HCT116 (cell line): ENCODE measurements at places on chromosomes 6 and 20.

DNA sequence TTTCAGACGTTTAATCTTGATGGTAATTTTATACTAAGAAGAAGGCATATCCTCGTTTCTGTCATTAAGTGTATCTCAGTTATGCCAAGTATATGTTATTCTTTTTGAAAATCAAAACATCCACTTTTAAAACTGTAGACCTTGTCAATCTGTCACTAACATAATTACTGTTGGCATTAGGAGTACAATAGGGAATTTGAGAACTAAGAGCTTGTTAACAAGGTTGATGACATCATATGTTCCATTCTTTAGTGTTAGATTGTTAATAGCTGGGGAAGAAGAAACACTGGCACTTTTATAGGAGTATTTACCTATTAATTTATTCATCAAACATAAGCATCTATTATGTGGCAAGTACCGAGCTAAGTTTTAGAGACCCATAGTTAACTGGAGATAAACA is 76.2 kb downstream of the MAP3K4 start:
- DNase-seq = no peak

GRCh38 chr20:288956-289692 is 1.4 kb downstream of the C20orf96 start:
- no peak for DNase-seq

GRCh38 chr6:158978757-158979156 is 21.2 kb downstream of the RSPH3 start:
- DNase-seq = no peak

DNA sequence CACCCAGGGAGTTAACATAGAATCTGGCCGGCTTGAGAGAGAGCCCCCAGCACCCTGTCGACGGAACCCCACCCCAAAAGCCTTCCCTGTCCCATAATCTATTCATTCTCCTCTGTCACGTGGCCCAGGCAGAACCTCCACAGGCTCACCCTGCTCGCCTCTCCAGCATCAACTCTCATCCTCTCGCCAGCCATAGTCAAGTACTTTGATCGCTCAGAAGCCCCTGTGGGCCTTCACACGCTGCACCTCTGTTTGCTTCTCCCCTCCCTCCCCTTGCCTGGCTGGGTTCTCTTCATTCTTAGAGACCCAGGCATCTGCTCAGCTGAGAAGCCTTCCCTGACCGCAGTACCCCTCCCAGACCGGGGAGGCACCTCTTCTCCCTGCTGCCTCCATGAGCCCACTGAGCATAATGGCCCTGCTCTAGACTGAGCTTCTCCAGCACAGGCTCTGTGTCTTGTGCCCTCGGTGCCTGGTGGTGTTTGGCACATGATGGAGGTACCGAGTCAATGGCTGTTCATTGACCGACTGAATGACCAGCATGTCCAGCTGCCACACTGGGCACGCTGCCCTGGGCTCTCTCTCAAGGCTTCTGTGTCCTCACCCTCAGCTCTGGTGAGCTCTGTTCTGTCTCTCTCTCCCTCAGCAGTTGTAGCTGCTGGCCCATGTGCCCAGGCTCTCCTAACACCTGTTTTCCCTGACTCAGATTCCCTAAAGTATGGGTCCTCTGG is 33.7 kb downstream of the PKIG start:
- no peak for DNase-seq

GRCh38 chr20:44494266-44494665 is 18.6 kb downstream of the TTPAL start:
- DNase-seq = no peak

- DNase-seq = no peak
Observed at GRCh38 chr20:22410556-22411130, 173.7 kb downstream of the FOXA2 start.

GRCh38 chr20:7848351-7848750 is 91.9 kb downstream of the HAO1 start:
- DNase-seq = no peak

DNA sequence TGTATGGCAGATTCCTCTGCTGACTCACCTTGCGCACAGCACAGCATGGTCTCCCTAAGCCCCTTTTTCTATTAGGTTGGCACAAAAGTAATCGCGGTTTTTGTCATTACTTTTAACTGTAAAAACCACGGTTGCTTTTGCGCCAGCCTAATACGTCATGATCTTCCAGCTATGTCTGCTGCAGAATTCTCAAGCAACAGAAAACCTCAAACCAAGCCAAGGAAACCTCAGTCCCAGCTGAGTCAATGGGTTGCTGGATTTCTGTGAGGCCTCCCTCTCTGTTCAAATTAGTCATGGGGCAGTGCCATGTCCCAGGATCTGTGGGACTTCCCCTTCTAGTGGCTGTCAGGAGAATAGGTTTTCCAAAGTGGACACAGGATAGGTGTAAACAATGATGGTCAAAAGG is 15.7 kb upstream of the ENPP1 start:
- no peak for DNase-seq

DNA sequence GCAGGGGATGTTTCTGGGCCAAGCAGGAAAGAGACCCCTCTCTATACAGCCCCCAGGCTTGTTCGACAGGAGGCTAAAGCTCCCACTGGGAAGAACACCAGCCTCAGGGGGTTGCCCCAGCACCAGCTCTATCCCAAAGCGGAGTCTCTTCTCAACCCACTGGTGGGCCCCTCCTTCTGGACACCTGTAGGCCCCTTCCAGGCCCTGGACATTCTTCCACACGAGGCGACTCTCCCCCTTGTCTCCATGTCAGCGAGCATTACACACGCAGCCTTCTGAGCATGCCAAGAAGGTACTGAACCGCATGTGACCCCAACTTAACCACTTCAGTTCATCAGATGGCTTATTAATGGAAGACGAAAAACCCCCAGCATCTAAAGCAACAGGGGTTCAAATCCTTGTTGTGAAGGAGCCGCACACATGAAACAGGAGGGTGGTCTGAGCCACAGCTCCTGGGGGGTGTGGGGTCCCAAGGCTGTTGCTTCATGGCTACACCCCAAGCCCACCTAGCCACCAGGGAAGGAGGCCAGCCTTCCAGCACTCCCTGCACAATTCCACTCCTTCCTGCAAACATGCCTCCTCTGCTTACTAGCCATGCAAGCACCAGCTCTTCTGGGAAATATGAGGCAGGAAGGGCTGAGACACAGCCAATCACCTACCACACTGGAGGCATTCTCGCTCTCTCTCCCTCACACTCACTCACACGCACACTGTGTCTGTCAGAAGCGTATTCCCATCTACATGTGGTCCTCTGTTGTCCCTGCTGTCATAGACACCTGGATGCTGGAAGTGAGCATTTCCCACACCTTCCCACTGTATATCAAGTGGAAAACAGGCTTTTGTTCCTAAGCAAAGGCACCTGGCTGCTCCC is 104.5 kb downstream of the NOL4L start:
- no peak for DNase-seq

DNA sequence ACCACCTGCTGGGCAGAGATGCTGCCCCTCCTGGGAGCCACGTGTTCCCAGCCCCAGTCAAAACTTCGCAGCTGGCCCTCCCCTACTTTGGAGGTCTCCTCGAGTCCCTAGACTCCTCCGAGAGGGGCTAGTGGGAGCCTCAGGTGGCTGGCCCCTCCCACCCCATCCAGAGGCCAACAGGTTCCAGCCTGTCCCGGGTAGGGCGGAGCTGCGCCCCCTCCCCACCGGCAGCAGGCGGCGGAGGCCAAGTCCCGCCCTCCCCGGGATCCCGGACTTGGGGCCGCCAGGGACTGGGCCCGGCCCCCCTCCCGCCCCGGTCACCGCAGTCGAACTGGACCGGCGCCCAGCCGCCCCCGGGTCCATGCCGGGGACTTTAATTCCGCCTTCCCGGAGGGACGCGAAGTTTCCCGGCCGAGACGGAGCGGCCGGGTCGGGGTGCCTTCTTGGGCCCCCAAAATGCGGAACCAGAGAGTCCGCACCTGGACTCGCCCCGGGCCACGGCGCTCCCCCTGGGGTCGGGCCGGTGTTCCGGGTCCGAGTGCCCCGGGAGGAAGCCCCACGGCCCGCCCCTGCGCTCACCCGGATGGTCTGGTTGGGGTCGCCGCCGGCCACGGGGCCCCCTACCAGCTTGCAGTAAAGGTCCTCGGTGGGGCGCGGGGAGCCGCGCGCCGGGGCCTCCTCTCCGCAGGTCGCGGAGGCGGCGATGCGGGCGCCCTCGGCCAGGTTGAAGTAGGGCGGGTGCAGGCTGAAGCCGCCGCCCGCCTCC is 559 bp downstream of the LAMA5 start:
- no peak for DNase-seq

DNA sequence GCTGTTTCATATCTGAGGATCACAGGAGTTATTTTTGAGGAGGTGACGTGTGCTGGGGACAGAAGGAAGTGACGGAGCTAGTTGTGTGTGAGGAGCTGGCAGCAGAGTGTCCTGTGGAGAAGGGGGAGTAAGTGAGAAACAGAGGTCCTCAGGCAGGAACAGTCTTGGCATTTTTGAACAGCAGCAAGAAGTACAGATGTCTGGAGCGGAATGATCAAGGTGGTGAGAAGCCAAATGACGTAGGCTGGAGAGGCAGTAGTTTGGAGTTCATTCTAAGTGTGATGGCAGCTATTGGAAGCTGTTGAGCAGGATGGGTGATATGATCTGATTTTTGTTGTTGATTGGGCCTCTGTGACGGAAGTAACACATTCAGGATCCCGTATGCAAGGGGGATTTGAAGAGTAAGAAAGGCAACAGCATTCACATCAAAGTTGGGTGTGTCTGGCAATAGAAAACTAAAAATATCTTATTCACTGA is 52.3 kb downstream of the SOBP start:
- no peak for DNase-seq

DNA sequence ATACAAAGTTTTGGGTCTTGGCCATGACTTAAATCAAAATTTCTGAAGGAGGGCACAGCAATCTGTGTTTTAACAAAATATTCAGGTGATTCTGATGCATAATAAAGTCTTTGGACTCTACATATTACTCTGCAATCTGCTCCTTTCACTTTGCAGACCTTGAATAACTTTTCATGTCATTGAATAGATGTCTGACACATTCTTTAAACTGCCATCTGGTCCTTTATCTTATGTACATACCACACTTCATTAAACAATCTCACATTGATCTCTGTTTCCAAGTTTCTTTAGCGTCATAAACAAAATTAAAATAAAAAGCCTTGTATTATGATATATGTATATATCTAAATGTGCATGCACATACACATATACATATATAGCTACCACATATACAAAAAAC is 831.2 kb downstream of the MAFB start:
- DNase-seq = no peak

DNA sequence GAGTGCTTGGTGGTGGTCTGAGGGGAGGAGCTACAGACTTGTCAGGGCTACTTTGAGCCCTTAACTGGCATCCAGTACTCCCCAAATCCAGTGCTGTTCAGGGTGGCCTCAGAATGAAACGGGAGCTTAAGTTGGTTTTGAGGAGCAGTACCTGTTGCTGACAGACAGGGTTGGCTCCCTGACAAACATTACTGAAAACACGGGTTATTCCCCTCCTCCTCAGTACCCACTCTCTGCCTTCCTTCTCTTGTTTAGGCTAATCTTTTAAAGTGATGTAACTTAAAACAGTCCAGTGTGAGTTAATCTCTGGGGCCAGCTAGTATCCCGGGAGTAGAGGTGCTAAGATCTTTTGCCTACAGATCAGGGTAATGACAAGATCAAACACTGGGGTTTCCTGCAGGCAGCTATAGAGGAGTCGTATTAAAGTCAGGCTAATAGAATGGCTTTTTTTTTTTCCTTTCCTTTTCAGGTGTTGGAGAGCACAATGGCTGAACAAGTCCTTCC is 3.7 kb downstream of the TNFAIP3 start:
- no peak for DNase-seq

DNA sequence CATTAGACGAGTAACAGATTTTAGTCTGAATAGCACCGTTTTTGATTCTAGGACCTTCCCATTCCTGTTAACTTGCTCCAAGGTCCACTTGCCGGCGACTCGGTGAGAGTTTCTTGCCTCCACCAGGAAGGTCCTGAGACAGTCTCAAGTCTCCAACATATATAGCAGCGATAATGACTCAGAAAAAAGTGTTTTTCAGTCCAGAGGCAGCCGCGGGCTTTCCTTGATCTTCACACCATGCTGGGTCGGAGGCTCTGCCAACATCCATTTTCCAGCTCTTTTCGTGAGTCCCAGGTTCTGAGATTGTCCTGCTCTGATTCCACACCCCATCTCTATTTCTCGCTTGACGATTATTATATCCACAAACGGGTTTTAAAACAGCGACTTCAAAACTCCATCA is 170.5 kb downstream of the GPX5 start:
- no peak for DNase-seq

GRCh38 chr6:154487367-154488247 is 22.9 kb downstream of the CNKSR3 start:
- no peak for DNase-seq

GRCh38 chr6:2433711-2434110 is 188.3 kb upstream of the GMDS start:
- no peak for DNase-seq

DNA sequence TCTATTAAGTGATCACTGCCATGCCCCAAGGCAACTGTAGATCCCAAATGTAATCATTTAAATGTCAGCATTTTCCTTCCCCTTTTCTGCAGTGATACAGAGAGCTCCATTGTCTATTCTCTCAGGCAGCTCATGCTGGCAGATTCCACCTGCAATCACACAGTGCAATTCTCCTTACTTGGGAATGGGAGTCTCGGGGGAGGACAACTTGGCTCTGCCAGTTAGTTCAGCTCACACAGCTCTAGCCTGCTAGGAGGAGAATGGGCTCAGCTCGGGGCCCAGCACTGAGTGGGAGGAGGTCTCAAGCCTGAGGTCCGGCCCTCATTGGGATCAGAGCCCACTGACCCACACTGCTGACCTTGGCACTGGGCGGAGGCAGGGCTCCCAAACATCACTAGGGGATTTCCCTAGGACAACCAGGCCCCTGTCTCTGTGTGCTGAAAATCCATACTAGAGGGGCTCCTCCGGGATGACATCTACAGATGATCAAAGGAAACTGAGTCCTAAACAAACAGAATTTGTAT is 109.2 kb upstream of the ASF1A start:
- DNase-seq = no peak

DNA sequence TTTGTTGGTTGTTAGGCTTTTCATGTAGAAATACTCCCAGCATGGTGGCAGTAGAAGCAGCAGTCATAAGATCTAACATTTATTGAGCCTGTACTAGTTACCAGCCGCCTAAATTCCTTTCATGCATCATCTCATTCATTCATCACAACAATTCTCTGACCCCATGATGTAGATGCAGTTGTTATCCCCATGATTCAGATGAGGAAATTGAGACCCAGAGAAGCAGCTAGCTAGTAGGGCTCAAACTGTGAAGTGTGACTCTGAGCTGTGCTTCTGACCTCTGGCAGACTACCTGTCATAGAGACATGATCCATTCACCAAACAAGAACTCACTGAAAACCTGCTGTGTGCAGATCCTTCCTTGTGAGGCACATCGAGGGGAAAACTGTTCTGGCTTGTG is 16.9 kb downstream of the RREB1 start:
- no peak for DNase-seq
